Parietal lobe (tissue), 2 donors: ENCODE measurements at places on chromosomes 5 and 9. TPM values are rescaled to one million over a fixed set of nuclear protein-coding genes. Genes with fewer than 3 reads are reported as not detected.

The ARHGEF39 gene
- 0.31 TPM for total RNA-seq

The CDH6 gene
- 52.0 TPM for total RNA-seq

The ZNF454 gene
- total RNA-seq = 25.4 TPM

The WASHC1 gene
- 5.9 TPM for total RNA-seq

The CCNJL gene
- 4.4 TPM for total RNA-seq
